ENCODE measurements at places on chromosomes 5 and 9.

- no peak for DNase-seq
Observed at GRCh38 chr9:124502711-124503702, 4.2 kb downstream of the NR5A1 start.

- DNase-seq, result no peak
Observed at GRCh38 chr5:9409413-9409960, 136.4 kb downstream of the SEMA5A start.

GRCh38 chr5:3601061-3601710 lies 5.6 kb downstream of the IRX1 start:
- DNase-seq, result no peak

DNA sequence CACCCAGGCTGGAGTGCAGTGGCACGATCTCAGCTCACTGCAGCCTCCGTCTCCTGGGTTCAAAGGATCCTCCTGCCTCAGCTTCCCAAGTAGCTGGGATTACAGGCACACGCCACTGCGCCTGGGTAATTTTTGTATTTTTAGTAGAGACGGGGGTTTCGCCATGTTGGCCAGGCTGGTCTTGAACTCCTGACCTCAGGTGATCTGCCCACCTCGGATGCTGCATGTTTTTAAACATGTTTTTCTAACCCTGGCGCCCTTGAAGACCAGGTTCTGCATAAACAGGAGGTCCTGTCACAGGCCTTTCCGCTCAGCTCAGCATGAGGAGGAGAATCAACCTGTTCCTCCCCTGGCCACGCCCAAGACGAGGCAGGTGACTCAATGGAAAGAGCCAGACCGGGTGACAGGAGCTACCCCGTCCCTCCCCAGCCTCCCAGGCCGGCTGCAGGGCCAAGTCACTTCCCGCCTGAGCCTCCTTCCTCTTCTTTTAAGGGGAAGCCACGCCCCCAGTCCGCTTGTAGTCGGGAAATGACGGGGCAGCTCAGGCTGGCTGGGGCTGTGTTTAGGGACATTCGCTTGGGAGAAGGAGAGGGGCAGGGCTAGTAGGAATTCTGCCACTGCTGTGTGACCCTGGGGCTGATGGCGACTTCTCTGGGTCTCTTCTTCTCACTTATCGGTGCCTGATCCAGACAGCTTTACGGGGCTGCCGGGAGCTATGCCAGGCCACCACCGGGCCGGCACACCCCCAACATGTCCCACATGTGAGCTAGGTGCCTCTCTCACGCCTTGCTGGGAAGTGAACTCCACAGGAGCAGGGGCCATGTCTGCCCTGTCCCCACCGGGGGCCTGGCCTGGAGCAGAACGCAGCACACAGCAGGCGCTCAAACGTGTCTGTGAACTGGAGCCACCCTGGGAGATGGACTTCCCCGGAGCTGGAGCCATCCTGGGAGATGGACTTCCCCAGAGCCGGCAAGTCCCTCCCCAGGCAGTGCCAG lies 6.1 kb downstream of the NOTCH1 start:
- DNase-seq, result peak; percentile 80

DNA sequence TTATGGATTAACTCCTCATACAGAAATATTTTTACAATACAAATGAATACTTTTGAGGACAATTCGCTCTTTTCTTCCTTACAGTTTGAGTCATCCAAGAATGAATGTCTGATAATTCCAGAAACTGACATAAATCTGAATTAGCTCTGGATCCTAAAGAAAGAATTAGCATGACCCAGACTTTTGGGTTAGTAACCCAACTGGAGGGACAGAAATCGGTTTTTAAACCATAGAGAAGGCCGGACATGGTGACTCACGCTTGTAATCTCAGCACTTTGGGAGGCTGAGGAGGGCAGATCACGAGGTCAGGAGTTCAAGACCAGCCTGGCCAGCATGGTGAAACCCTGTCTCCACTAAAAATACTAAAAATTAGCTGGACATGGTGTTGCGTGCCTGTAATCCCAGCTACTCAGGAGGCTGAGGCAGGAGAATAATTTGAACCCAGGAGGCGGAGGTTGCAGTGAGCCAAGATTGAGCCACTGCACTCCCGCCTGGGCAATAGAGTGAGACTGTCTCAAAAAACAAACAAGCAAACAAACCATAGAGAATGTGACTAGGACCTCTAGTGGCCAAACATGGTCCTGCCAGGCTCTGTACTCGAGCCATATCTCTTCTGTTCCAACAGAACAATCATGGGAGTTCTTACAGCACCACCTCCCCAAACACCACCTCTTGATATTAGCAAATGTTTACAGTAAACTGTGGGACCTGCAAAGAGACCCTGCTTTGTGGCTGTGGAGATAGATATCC lies 44.8 kb downstream of the LURAP1L start:
- DNase-seq, result no peak

- DNase-seq, result peak; percentile 48
Observed at GRCh38 chr9:114930056-114930812, at the start of gene TNFSF8. TNFSF8 (minus strand) TSS chr9:114930591; CDS start chr9:114930303, 288 bp downstream.

- no peak for DNase-seq
Observed at GRCh38 chr9:5556101-5556705, 45.9 kb downstream of the PDCD1LG2 start.

DNA sequence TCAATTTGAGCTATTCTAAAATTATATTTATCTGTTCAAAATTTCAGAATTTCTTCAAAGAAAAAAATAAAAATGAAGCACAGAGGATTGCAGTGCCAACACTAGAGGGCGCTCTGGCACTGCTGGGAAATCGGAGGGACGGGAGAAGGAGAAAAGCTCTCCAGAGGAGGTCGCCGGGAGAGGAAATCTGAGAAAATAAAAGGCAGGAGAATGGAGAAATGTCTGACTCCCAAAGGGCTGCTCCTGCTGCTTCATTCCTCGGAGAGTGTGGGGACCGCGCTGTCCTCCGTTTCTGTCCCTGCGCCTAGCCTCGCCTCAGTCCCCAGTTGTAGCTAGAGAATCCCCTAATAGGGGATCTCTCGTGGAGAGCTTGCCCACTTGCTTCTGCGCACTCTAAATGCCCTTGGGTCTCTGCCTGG lies 40.0 kb upstream of the ARSB start:
- DNase-seq, result no peak

- no peak for DNase-seq
Observed at GRCh38 chr5:93428868-93429267, 152.2 kb downstream of the NR2F1-AS1 start.

DNA sequence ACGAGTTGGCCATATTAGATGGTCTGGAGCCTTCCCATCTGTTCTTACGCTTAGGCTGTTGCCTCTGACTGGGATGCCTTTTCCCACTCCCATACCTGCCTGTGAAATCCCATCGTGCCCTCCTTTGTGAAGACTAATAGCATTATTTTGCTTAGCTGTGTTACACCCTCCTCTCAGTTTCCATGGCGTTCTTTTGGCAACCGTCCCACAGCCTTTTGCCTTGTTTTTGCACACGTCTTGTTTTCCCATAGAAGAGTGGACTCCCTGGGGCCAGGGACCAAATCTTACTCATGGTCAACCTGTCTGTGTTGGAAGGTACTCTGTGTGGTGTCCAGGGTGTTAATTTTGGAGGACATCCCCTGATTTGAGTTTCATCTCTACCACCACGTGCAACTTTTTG lies 242.1 kb downstream of the HSPA4 start:
- no peak for DNase-seq

DNA sequence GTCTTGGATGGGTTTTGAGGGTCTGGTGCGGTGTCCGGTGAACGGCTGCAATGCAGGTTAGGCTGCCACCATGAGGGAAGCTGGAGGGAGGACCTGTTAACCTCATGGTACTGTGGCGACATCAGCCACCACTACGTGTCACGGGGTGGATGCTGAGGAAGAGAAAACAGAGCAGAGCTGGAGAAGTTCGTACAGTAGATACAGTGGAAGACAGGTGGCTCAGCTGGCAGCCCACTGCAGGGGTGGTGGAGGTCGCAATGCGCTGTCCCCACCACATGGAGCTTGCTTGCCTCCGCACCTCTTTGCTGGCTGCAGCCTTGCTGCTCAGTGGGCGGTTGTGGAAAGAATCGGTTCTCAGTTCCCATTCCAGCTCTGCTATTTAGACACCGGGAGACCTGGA lies 2.8 kb downstream of the DCANP1 start:
- DNase-seq, result no peak

- no peak for DNase-seq
Observed at GRCh38 chr9:71716138-71716909, 52.0 kb downstream of the CEMIP2 start.

DNA sequence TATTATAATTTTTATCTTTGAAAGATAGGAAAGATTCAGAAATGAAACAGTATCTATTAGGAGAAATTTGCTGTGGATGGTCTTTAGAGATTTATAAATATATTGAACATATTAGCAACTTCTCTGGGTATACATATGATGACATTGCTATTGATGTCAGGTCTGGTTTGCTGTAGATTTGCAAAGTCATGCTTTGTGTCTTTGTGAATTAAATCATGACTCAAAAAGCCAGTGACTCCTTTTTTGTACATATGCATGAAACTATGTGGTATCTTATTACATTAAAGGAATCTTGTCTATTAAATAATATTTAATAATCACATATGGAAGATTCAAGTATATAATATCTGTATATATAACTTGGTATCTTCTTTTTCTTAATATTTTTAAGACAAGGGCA lies 141.9 kb downstream of the ST8SIA4 start:
- no peak for DNase-seq

DNA sequence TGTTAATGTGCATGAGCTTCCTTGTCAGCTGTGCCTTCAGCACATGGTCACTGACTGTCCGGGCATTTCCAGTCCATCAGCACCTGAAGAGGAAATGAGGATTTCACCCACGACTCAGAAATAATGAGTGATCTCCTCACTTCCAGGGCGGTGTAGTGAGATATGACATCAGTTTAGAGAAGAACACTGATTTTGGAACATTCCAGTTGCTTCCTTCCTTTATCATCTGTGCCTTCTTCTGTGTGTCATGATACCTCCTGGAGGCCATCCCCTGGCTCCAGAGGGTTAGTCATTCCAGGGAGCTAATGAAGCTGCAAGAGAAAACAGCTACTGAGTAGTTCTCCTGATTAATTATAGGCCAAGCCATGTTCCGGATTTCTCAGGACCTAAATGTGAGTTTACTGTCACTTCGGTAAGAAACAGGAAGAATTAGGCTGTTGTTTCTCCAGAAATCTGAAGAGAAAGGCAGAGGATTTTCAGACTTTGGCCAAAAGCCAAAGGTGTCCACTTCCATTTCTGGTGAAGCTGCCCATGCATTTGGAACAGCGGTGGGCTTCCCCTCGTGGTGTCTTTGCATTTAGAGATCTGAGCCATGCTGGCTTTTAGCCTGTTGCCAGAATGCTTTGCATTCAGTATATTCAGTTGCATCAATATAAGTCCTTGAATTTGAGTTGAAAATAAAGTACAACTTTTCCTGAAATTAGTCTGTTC lies 161.3 kb upstream of the OTULINL start:
- DNase-seq, result no peak

GRCh38 chr5:133121611-133122150 lies 69.9 kb downstream of the HSPA4 start:
- no peak for DNase-seq

GRCh38 chr5:14222206-14222605 lies 79.1 kb downstream of the TRIO start:
- no peak for DNase-seq

GRCh38 chr9:80382211-80382891 lies 810.6 kb downstream of the TLE4 start:
- DNase-seq, result no peak

- DNase-seq, result peak; percentile 20
Observed at GRCh38 chr9:133370685-133371084, 5.2 kb downstream of the SURF4 start.

DNA sequence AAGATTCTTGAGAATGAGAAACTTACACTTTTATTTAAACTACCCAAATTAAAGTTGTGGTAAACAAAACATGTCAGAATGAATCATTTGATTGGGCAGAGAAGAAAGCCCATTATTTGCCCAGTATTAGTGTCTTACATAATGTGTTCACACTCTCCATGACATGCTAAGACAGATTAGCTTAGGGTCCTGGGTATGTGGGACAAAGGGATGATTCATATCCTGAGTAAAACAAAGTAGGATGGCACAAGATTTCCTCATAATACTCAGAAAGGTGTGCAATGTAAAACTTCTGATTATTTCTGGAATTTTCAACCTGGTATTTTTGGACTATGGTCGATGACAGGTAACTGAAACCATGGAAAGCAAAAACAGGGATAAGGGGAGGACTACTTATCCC lies 183.9 kb upstream of the POU5F2 start:
- DNase-seq, result no peak

DNA sequence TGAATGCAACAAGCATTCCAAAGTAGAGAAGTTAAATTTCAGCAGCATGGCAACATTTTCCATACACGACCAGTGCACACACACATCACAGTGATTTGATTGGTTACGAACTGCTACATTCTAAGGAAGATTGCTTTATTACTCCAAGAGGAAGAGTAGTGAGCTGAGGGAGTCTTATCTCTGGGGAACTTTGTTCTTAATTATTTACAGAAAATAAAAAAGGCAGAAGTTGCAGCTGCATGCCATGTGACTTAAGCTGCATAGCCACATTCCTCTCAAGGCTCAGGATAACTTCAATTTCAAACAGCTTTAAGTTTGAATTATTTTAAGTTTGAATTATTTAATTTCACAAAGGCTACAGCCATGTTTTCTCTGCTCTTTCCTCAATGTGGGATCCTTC lies 71.6 kb upstream of the HSPB3 start:
- no peak for DNase-seq

- DNase-seq, result no peak
Observed at GRCh38 chr5:140883927-140884697, 2.2 kb downstream of the PCDHA13 start.

- DNase-seq, result no peak
Observed at GRCh38 chr5:108867656-108868055, 120.0 kb downstream of the FER start.

DNA sequence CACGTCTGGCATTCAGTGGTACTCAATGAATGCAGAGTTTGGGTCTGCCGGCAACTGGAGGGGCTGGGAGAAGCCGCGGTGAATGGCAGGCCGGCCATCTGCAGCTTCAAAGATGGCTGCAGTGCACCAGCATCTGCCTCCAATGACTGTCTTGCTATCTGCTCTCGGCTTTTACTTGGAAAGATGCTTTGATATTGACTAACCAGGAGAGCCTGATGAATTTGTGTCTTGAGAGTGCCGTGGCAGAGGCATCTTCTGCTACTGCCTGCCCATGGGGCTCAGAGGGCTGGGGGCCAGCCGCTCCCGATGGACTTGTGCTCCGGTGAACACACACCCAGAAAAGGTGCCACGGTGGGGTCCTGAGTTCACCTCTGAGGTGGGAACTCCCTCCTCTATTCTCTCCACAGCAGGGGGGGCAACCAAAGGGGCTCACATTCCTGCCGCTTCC lies 164.5 kb downstream of the COL23A1 start:
- no peak for DNase-seq

DNA sequence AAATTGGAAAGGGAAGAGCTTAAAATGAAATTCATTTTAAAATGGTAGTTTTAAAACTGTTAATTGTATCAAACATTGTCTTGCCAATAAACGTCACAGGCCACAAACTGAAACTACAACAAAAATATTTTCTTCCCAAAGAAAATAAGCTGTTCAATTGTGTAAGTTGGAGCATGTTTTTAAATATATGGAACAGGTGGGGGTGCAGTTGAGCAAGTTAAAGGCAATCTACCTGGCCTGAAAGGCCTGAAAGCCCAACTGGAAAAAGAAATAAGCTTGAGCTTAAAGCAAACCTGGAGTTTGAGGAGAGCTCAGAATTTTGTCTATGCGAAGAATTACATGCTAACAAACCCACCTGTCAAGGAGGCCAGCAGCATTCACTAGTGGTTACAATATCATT lies 439.5 kb downstream of the ACTL7B start:
- DNase-seq, result no peak

- no peak for DNase-seq
Observed at GRCh38 chr9:14413812-14414211, 99.9 kb upstream of the NFIB start.

Measured in stimulated activated CD8-positive, alpha-beta memory T cell treated with anti-CD3 and anti-CD28 coated beads, Interleukin-7, amount 100 ng/mL, for 1 hour (primary cell).